Neural crest cell (in vitro differentiated cells): ENCODE measurements at places on chromosomes 5 and 9. TPM values are rescaled to one million over a fixed set of nuclear protein-coding genes. Genes with fewer than 3 reads are reported as not detected.

DNA sequence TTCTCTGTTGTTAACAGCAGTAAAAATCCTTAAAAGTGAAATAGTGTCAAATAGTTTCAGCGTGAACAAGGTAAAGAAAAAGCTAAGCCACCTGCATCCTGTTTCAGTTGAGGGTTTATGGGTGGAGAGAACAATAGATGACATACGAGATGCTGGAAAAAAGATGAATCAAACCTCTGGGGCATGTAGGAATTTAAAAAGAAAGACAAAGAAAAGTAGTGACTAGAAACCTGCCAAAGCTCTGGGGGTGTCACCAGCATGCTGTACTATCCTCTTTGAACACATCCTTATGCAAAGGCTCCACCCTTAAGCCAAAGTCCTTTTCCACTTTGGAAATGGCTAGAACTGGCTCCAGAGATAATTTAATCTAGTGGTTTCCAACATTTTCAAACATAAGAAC, 22.2 kb downstream of the SCAI start:
- no peak overlapping the region for H3K4me3 ChIP-seq
- H3K27me3 ChIP-seq = no peaks in the 10 kb centered on the region
- peaks cover 4% of the 10 kb centered on the region for H3K36me3 ChIP-seq
- no peak for DNase-seq
- H3K27ac ChIP-seq = no peak overlapping the region
- H3K4me1 ChIP-seq = peaks cover 5% of the 10 kb centered on the region

DNA sequence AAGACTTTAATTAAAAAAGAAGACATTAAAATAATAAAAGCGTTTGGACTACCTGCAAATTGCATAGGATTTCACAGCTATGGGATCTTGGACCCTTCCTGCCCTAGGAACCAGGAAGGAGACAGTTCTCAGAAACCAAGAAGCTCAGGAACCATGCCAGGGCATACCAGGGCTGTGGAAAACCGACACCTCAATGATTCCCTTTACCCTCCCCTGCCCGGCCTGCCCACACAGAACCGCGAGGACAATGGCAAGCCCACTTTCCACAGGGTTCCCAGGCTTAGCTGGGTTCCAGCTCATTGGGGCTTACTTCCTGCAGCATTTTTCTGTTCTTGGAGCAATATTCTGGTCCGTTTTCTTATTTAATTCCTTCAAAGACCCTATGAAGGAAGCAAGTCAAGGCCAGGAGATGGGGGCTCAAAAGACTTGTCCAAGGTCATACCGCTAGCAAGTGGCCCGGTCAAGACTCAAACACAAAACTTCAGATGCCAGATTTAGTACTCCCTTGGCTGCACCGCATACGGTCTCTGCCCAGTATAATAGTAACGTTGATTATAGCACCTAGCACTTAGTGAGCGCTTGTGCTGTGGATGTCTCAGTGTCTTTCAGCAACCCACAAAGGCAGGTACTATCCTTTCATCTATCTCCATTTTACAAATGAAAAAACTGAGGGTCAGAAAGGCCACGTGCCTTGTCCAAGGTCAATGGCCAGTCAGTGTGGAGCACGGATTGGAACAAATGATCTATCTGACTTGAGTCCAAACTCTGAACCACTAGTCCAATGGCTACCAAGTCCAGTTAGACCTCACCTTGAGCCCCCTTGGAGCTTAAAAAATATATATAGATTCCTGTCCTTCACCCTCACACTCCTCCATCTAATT, 6.8 kb downstream of the FAT2 start:
- no peaks in the 10 kb centered on the region for H3K27me3 ChIP-seq
- DNase-seq = no peak
- no peaks in the 10 kb centered on the region for H3K4me1 ChIP-seq
- no peak overlapping the region for H3K27ac ChIP-seq

- peaks cover 41% of the 10 kb centered on the region for H3K4me1 ChIP-seq
- no peaks in the 10 kb centered on the region for H3K36me3 ChIP-seq
- no peak overlapping the region for H3K4me3 ChIP-seq
- H3K27ac ChIP-seq = peak overlapping the region; percentile 94
- DNase-seq = peak; percentile 57
- no peaks in the 10 kb centered on the region for H3K27me3 ChIP-seq
Observed at GRCh38 chr9:129584136-129584535, 36.8 kb downstream of the C9orf50 start.

DNA sequence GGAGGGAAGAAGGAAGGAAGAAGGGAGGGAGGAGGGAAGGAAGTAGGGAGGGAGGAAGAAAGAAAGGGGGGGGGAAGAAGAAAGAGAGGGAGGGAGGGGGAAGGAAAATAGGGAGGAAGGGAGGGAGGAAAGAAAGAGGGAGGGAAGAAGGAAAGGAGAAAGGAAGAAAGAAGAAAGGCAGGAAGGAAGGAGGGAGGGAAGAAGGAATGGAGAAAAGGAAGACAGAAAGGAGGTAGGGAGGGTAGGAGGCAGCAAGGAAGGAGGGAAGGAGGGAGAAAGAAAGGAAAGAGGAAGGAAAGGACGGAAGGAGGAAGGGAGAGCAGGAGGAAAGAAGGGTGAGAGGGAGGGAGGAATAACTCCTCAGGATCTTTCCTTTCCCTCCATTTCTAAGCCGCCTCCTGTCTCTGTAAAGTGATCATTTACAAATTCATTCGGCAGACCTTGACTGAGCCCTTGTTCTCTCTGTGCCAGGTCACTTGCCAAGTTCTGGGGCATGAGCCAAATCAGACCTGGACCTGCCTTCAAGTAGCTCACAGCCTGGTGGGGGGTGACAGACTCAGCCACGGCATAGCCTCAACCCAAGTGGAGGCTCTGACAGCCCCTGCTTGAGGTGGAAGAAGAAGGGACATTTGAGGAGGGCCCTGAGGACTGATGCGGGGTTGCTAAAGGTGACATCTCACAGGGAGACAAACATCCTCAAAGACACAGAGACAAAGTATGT, 69.0 kb upstream of the HRH2 start:
- no peak overlapping the region for H3K4me3 ChIP-seq
- H3K27ac ChIP-seq = no peak overlapping the region
- H3K27me3 ChIP-seq = peaks cover 8% of the 10 kb centered on the region
- no peaks in the 10 kb centered on the region for H3K4me1 ChIP-seq
- no peak for DNase-seq

- no peak overlapping the region for H3K4me3 ChIP-seq
- DNase-seq = no peak
- H3K4me1 ChIP-seq = no peaks in the 10 kb centered on the region
- H3K27me3 ChIP-seq = no peaks in the 10 kb centered on the region
- H3K36me3 ChIP-seq = peaks cover 3% of the 10 kb centered on the region
Observed at GRCh38 chr5:125177340-125177739, 430.9 kb upstream of the ZNF608 start.

- H3K27me3 ChIP-seq = no peaks in the 10 kb centered on the region
- DNase-seq = no peak
- peak overlapping the region; percentile 97 for H3K27ac ChIP-seq
Observed at GRCh38 chr5:82863266-82863665, 213.9 kb downstream of the TMEM167A start.

GRCh38 chr5:171425596-171426244, 6.3 kb downstream of the FGF18 start:
- peaks cover 16% of the 10 kb centered on the region for H3K4me1 ChIP-seq
- H3K27me3 ChIP-seq = peaks cover 32% of the 10 kb centered on the region
- no peaks in the 10 kb centered on the region for H3K36me3 ChIP-seq
- H3K4me3 ChIP-seq = no peak overlapping the region
- no peak overlapping the region for H3K27ac ChIP-seq

DNA sequence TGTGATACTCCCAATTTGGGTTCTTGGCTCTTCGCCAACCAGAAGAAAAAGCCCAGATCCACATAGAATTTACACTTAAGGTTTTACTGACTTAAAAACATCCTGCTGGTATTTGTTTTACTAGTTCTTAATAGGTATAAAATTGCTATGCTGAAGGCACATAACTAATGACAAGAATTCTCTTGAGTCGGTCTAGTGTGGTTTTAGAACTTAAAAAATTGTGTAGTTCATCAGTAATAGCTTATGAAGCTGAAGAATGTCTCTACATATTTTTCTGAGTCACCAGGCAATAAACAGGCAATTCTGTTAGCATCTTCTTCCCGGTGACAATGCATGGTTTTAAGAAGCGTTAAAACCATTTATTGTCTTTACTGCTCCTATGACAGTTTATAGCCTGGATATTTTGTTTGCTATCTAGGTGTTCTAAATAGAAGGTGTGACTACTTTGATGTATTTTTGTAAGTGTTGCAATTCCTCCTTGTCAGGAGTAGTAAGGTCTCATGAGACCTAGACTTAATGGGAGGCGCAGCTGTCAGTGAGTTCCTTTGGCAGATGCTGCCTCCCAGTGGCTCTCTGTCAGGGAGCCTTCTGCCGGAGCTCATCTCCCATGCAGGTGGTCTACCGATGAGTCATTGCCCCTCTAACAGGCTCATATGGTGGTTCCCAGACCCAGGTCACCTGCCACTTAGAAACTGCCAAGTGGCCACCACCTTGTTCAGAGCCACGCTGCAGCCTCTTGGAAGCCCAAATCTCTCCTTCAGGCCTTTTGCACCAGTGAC, 173.8 kb downstream of the MAST4 start:
- no peak for DNase-seq
- no peaks in the 10 kb centered on the region for H3K4me1 ChIP-seq
- H3K36me3 ChIP-seq = no peaks in the 10 kb centered on the region
- no peak overlapping the region for H3K27ac ChIP-seq
- no peaks in the 10 kb centered on the region for H3K27me3 ChIP-seq

The SPATA9 gene
- total RNA-seq = 0.68 and 1.0 TPM in 2 replicates

The ENG gene
- 2.6 and 3.3 TPM in 2 replicates for total RNA-seq
